Nephron progenitor cell (in vitro differentiated cells): ENCODE measurements at places on chromosomes 6 and 20.

DNA sequence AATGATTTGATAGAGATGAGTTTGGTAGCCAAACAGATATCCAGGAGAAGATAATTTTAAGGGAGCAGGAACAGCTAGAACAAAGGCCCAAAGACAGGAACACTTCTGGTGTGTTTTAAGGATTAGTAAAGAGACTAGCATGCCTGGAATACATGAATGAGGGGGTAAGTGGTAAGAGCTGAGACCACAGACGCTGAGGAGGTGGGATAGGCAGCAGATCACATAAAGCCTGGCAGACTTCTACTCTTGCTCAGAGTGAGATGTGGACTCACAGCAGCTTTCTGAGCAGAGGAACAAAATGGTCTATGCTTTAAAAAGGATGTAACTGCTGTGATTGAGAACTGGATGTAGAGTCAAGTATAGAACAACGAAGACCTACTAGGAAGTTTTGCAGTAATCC, 100.1 kb downstream of the EPHA7 start:
- no peak for DNase-seq

- no peak for DNase-seq
These were observed 607.8 kb upstream of the ARID1B start for GRCh38 chr6:156169371-156169770.

- DNase-seq = no peak
These were observed 47.5 kb downstream of the KCNQ5 start for GRCh38 chr6:72669324-72669723.

DNA sequence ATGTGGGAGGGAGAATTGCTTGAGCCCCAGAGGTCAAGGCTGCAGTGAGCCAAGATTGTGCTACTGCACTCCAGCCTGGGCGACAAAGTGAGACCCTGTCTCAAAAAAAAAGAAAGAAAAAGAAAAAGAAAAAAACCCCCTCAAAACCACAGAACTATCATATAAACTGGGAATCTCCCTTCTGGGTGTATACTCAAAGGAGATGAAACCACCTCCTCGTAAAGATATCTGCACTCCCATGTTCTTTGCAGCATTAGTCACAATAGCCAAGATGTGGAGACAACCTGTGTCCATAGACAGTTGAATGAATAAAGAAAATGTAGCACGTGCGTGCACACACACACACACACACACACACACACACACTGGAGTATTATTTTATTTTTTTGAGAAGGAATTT, 8.5 kb upstream of the AFG1L start:
- DNase-seq = no peak
